ENCODE measurements at places on chromosomes 11 and 22. TPM values are rescaled to one million over a fixed set of nuclear protein-coding genes. Genes with fewer than 3 reads are reported as not detected.
A peak's percentile ranks its signal among the peaks of the same experiment; 100 is the strongest.

Gene GGT5
- total RNA-seq, result 0.54 TPM

DNA sequence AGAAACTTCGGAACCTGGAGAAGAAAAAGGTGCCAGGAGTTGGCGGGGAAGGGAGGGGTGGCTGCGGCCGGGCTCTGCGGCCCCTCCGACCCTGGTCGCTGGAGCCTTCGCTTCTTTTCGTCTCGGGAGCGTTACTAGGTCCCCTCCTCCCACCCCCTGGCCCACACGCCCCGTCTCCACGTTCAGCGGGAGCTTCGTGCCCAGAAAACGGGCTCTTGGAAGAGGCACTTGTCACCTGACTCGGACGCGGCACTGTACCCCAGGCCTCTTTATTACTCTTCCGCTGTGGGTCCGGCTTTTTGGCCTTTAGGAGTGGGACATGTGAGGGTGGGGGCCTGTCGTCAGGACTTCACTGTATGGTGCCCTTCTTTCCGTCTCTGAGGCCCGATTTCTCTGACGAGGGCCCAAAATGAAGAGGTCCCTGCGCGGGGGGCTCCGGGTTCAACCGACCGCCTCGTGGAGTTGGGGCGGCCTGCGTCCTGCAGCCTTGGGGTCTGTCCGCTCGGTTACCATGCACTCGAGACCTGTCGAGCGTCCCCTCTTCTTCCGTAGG, 1.2 kb downstream of the CAPRIN1 start:
- DNase-seq, result peak; percentile 57

Gene JHY
- total RNA-seq, result 2.2 TPM

- DNase-seq, result no peak
Observed at GRCh38 chr11:134066943-134067885, 1.7 kb upstream of the JAM3 start.

- DNase-seq, result no peak
Observed at GRCh38 chr11:20443596-20443995, 56.1 kb downstream of the PRMT3 start.

DNA sequence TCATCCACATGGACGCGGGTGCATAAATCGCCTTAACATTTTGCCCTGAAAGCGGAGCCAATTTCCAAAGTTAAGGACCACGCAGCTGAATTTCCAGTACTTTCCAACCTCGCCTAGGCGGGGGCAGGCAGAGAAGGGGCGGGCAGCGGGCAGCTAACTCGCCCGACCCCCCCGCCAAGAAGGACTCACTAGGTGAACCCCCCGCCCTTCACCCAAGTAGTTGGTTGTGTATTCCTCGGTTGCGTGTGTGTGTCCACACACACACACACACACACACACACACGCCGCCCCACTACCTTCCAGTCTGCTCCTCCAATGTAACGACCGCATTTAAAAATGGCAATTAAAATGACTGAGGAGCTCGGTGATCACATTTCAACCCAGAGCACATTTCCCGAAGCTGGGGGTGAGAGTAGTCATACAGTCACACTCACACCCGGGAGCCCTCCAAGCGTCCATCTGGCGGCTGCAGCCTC, 1.4 kb downstream of the TENM4 start:
- no peak for DNase-seq

GRCh38 chr22:50361688-50362087, 18.6 kb downstream of the PPP6R2 start:
- no peak for DNase-seq

GRCh38 chr11:62251698-62252097, 9.7 kb downstream of the SCGB1D2 start:
- no peak for DNase-seq

- peak; percentile 31 for DNase-seq
Observed at GRCh38 chr11:106087815-106088435, 10.5 kb downstream of the AASDHPPT start.

Gene KLHDC7B
- total RNA-seq, result 2.6 TPM

Gene DRD4
- total RNA-seq, result 0.60 TPM

GRCh38 chr22:38467904-38468442, at the start of gene KDELR3:
KDELR3 (plus strand) TSS chr22:38468096; CDS start chr22:38468234, 138 bp downstream.
- peak; percentile 79 for DNase-seq

- DNase-seq, result peak; percentile 91
Observed at GRCh38 chr11:58579192-58580129, 598 bp downstream of the ZFP91 start.

Gene SPCS2
- total RNA-seq, result 79.1 TPM

GRCh38 chr22:31247726-31248125, 35.6 kb downstream of the LIMK2 start:
- no peak for DNase-seq

Gene UCP3
- 2.7 TPM for total RNA-seq

DNA sequence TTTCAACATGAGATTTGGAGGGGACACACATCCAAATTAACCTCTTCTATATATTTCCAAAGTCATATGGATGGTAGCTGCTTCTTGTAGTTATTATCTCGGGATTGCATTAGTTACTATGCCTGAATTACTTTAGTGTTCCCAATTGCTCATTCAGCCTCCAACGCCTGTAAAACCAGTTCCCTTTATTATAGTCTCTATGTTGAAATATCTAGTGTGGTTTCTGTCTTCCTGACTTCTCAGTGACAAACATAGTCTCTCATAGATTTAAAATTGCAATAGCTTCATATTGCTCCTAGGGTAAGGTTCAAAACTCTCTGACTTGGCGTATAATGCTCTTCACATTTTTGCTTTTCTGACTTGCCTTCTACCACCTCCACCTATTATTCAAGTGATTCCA, 366.4 kb downstream of the CASP12 start:
- no peak for DNase-seq

Gene ESAM
- 1.7 TPM for total RNA-seq

DNA sequence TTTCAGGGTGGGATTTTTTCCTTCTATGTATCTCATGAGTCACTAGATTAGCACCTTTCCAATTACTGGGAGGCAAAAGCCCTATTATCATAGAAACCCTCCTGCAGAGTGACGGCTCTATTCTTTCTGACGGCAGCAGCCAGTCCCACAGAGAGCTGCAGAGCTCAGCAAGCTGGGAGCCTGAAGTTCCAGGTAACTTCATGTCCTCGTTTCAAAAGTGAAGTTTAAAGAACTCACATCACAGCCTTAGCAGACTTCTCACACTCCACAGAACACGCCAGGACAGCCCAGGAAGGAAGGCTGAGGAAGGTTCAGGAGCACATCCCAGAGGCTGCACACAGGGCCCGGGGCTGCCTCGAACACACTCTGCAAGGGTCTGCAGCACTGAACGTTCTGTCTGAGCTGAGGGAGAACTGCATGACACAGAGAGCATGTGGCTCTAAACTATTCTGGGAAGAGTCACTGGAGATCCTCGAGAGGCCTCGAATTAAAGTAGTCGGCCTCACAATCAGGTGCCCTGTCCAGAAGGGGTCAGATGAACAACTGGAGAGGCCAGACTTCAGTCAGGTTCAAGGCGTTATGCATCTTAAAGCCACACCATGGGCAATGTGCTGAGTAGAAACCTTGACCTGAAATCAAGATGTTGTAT, 104.2 kb upstream of the DRD2 start:
- DNase-seq, result no peak

- no peak for DNase-seq
Observed at GRCh38 chr22:46330426-46330825, 5.1 kb upstream of the TRMU start.

Gene C11orf97
- total RNA-seq, result not detected

GRCh38 chr11:17600316-17601255, 53.5 kb downstream of the OTOG start:
- no peak for DNase-seq

Gene CCDC116
- total RNA-seq, result not detected

Gene PATE2
- not detected for total RNA-seq

GRCh38 chr11:46682773-46683752, 17.4 kb downstream of the ARHGAP1 start:
- no peak for DNase-seq

GRCh38 chr22:32596471-32596870, 121.9 kb downstream of the FBXO7 start:
- DNase-seq, result no peak

- DNase-seq, result no peak
Observed at GRCh38 chr11:78715639-78716311, 141.1 kb upstream of the NARS2 start.

DNA sequence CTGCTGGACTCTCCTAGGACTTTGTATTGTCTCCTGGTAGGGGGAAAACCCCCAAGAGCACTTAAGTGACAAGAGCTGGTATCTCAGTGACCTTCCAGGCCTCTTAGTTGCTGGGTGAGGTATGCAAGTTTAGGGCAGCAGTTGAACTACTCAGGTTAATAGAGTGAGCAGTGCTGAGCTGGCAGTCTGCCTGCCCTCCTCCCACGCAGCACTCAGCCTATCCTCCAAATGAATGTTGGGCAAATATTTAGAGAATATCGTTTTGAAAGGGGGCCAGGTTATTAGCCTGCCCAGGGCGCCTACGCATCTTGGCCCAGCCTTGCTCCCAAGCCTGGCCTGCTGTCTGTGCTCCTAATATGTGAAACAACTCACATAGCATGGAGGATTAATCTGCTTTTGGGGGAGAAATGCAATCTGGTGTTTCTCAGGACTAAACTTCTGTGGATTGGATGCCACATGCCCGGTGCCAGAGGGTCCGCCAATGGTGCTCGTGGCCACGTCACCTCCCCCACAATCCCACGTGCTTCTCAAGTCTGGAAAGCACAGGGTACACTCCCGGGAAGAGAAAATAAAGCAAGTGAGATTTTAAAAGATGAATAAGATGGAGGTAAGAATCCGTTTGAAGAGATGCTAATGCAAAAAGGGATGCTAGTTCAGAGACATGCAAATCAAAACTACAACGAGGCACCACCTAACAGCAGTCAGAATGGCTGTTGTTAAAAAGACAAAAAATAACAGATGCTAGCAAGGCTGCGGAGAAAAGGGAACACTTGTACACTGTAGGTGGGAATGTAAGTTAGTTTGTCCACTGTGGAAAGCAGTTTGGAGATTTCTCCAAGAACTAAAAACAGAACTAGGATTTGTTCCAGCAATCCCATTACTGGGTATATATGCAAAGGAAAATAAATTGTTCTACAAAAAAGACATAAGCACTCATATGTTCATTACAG, 67.7 kb downstream of the SPON1 start:
- DNase-seq, result no peak

GRCh38 chr11:107792049-107792443, 66.5 kb downstream of the SLC35F2 start:
- no peak for DNase-seq

GRCh38 chr11:119842731-119843130, 113.7 kb upstream of the NECTIN1 start:
- no peak for DNase-seq

Gene CRYBA4
- not detected for total RNA-seq

DNA sequence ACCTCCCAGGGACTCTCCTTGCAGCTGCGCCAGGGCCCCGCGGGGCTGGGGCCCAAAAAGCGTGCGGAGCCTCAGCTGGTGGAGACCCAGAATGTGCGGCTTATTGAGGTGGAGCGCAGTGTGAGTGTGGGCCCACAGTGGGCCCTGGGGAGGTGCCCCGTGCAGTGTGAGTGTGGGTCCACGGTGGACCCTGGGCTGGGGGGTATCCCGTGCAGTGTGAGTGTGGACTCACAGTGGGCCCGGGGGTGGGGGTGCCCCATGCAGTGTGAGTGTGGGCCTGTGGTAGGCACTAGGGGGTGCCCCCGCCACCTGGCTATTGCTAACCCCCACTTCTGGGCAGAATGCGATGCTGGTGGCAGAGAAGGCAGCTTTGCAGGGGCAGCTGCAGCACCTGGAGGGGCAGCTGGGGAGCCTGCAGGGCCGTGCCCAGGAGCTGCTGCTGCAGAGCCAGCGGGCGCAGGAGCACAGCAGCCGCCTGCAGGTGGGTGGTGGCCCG, 7.8 kb upstream of the RPS6KA4 start:
- no peak for DNase-seq

- no peak for DNase-seq
Observed at GRCh38 chr11:72836111-72836510, 21.9 kb downstream of the ATG16L2 start.

DNA sequence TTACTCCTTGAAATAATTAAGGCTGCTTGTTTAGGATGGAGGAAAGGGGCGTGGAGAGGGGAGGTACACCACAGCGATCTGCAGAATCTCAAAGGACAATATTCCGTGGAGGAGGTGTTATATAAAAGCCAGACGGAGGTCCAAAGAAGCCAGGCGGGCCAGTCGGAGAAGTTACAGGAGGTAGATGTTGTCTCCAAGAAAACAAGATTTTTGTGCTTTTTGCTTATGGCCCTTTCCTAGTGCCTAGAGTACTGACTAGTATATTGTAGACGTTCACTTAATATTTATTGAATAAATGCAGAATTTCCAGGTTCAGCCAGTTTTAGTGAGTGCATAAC, 761 bp downstream of the ZDHHC13 start:
- no peak for DNase-seq

DNA sequence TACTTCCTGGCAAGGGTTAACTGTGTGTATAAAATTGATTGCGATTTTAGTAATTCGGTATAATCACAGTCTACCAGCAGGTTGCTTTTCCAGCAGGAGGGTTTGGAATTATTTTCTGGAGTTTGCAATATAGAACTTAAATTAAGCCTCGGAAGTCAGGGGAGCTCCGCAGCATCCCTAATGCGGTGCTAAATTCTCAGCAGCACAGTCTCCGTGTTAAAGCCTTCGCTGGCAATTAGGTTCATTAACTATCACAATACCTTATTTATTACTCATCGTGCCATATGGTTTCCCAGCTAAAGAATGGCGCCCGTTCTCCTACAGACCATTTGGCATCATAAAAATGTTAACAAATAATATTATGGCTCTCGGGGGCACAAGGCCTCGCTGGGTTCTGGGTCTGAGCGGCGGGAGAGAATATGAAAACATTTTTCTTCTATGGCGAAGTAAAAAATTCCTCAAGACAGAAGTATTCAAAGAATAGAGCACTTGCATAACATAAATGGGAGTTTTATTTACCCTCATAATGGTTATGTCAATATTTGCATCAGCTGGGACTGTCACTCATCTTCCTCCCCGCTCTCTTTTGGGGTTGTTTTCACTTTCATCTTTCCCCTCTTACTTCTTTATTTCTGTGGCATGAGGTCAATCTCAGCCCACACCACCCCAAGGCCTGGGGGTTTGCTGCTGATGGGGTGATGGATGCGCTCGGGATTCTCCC, 28.1 kb upstream of the ZBTB16 start:
- DNase-seq, result no peak

Gene TSPAN32
- 5.6 TPM for total RNA-seq

- DNase-seq, result no peak
Observed at GRCh38 chr11:59865031-59865430, 1.3 kb downstream of the TCN1 start.

DNA sequence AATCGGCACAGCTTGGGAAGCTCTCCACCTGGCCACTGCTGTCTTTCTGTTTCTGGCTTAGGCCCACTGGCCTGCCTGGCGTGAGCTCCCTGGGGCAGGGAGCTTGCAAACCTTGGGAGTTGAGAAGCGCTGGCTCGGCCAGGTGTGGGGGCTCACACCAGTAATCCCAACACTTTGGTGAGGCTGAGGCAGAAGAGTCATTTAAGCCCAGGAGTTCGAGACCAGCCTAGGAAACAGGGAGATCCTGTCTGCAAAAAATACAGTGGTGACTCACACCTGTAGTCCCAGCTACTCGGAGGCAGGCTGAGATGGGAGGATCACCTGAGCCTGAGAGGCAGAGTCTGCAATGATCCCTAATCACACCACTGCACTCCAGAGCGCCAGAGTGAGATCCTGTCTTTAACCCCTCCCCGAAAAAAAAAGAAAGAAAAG, 4.0 kb downstream of the AP5B1 start:
- DNase-seq, result no peak

Gene OR5B12
- 0.43 TPM for total RNA-seq
